Ascending aorta (tissue), 2 donors: ENCODE measurements at places on chromosomes 4 and X.

DNA sequence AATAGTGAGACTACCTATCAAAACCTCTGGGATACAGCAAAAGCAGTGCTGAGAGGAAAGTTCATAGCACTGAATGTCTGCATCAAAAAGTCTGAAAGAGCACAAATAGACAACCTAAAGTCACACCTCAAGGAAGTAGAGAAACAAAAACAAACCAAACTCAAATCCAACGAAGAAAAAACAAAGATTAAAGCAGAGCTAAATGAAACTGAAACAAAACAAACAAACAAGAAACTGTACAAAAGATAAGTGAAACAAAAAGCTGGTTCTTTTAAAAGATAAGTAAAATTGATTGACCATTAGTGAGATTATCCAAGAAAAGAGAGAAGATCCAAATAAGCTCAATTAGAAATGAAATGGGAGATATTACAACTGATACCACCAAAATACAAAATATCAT, 378.3 kb upstream of the NDST4 start:
- DNase-seq: no peak

- no peak for DNase-seq
Measured at GRCh38 chr4:184814686-184815045, 11.1 kb downstream of the ACSL1 start.

DNA sequence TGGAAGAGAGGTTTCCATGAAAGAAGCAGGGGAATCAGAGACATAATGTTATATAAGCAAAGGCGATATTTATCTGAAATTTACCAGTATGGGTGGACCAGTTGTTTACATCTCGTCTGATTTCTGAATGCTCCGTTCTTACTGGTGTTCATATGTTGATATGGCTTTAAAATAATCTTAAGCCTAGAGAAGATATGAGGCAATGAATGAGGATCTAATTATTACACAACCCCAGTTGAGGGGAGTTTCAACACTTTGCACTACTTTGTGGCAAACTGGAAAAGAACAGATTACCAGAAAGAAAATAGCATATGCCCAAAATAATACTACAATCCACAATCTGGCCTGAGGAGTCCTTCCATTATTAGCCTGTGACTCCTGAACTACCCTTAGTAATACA, 263.3 kb upstream of the MAGEB2 start:
- DNase-seq: no peak

DNA sequence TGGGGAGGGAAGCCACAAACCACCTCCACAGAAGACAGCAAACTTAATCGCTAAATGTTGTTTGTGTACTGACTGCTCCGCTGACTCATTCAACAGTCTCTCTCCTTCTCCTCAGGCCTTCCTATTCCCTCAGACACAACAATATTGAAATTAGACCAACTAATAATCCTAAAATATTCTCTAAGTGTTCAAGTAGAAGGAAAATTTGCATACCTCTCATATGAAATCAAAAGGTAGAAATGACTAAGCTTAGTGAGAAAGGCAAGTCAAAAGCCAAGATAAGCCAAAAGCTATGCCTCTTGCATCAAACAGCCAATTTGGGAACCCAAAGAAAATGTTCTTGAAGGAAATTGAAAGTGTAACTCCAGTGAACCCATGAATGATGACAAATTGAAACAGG, 75.7 kb upstream of the ARHGAP24 start:
- DNase-seq: no peak

DNA sequence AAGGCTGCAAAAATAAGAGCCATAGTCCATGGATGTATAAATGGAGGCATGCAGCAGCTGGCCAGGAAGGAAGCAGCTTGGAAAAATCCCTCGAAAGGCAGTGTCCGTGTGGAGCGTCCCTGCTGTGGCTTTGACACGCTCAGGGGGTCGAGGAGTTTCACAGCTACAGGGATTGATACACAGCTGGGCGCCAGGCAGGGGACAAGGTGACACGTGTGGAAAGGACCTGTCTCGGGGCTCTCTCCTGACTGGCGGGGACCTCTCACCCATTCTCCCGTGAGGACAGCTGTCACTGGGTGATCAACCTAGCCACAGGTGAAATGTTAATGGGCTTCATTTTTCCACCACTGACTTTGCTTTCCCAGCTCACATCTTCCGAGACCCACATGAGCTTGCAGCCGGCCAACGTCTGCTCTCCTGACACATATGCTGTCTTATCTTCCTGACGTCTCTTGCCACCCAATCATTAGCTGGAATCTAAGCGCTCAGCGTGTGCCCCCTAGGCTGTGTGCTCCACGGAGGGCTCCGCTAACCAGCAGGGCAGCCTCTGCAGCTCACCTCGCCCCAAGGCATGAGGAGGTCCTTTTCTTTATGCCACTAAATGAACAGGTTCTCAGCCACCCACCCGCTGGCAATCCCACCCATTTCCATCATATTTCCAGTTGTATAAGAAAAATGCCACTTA, 89.4 kb upstream of the AFAP1 start:
- DNase-seq: no peak

GRCh38 chr4:189806506-189806905, 134.2 kb upstream of the FRG1 start:
- no peak for DNase-seq

DNA sequence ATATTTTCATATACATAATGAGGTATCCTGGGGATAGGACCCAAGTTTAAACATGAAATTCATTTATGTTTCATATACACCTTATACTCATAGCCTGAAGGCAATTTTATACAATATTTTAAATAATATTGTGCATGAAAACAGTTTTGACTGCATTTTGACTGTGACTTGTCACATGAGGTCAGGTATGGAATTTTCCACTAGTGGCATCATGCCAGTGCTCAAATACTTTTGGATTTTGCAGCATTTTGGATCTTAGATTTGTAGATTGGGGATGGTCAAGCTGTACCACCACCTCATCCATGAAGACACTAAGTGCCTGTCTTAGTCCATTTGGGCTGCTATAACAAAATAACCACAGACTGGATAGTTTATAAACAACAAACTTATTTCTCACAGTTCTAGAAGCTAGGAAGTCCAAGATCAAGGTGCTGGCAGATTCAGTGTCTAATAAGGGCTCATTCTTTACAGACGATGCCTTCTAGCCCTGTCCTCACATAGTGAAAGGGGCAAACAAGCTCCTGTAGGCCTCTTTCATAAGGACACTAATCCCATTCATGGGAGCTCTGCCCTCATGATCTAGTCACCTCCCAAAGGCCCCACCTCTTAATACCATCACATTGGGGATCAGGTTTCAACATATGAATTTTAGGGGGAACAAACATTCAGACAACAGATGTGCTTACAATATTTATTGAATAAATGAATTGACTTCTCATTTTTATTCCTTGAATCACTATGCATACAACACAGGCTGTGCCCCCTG, 9.4 kb downstream of the NUDT6 start:
- no peak for DNase-seq
